Sigmoid colon (tissue), 7 donors: ENCODE measurements at places on chromosomes 1 and 21. TPM values are rescaled to one million over a fixed set of nuclear protein-coding genes. Genes with fewer than 3 reads are reported as not detected.

The CENPF gene
- 1.4 TPM for total RNA-seq

- peaks cover 50% of the 10 kb centered on the region for H3K4me1 ChIP-seq
- peak overlapping the region; percentile 97 for H3K27ac ChIP-seq
- no peak for DNase-seq
- H3K4me3 ChIP-seq, result peak overlapping the region; percentile 64
Observed at GRCh38 chr1:16367968-16368890, 1.2 kb downstream of the SZRD1 start.

The MXRA8 gene
- 234 TPM for total RNA-seq

GRCh38 chr1:172653015-172653709, 5.7 kb upstream of the FASLG start:
- H3K27ac ChIP-seq, result no peak overlapping the region
- H3K36me3 ChIP-seq, result no peaks in the 10 kb centered on the region
- H3K4me3 ChIP-seq, result no peak overlapping the region
- DNase-seq, result no peak

DNA sequence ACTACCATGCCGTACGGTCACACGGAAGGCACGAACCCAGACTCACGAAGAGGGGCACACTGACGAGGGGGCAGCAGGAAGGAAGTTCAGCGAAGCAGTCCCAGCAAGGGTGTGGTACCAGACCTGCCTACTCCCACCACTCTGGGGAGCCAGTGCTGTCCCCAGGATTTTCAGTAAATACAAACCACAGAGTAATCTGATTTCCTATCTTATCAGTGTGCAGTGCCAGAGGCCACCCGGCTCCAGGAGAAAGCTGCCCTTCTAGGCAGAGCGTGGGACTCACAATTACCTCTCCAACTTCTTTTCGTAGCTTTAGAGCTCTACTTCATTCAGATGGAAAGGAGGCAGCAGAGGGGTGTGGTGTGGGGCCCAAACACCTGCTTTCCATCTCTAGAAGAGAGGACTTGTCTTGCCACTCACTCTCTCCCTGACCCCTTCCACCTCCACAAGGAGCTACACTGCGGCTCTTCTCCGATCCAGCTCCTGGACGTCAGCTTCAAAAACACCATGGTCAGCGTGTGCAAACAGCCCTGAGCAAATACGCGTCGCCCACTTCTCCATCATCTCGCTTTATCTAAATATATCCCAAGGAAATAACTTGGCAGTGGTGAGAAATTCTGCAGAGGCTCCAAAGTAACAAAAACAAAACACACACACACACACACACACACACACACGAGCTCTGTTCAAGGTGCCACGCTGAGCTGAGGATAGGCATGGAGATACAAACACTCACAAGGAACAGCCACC, 98.5 kb downstream of the MRPL37 start:
- peak overlapping the region; percentile 58 for H3K27ac ChIP-seq
- no peak for DNase-seq
- no peaks in the 10 kb centered on the region for H3K4me1 ChIP-seq
- no peak overlapping the region for H3K4me3 ChIP-seq

- DNase-seq, result no peak
- peak overlapping the region; percentile 62 for H3K27ac ChIP-seq
- no peaks in the 10 kb centered on the region for H3K27me3 ChIP-seq
- H3K4me3 ChIP-seq, result peak overlapping the region; percentile 37
- no peaks in the 10 kb centered on the region for H3K36me3 ChIP-seq
- H3K4me1 ChIP-seq, result peaks cover 28% of the 10 kb centered on the region
Observed at GRCh38 chr1:61202854-61203598, 120.7 kb downstream of the NFIA start.

DNA sequence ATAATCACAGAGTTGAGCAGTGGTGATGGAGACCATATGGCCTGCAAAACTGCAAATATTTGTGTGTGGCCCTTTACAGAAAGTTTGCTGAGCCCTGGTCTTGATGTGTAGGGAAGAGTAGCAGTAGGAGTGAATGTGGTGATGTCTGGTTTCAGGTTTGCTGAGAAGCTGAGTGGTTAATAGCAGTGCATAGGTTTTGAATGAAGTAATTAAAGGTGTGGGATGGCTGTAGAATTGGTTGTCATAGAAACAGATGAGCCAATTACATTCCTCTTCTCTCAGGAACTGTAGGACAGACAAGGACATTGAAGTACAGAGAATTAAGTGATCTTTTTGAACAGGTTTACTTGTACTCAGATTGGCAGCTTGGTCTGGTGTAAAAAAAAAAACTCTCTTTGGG, 37.4 kb downstream of the PRDM2 start:
- no peak overlapping the region for H3K4me3 ChIP-seq
- no peaks in the 10 kb centered on the region for H3K36me3 ChIP-seq
- no peaks in the 10 kb centered on the region for H3K27me3 ChIP-seq
- DNase-seq, result no peak
- H3K27ac ChIP-seq, result no peak overlapping the region

The CYP2J2 gene
- total RNA-seq, result not detected

DNA sequence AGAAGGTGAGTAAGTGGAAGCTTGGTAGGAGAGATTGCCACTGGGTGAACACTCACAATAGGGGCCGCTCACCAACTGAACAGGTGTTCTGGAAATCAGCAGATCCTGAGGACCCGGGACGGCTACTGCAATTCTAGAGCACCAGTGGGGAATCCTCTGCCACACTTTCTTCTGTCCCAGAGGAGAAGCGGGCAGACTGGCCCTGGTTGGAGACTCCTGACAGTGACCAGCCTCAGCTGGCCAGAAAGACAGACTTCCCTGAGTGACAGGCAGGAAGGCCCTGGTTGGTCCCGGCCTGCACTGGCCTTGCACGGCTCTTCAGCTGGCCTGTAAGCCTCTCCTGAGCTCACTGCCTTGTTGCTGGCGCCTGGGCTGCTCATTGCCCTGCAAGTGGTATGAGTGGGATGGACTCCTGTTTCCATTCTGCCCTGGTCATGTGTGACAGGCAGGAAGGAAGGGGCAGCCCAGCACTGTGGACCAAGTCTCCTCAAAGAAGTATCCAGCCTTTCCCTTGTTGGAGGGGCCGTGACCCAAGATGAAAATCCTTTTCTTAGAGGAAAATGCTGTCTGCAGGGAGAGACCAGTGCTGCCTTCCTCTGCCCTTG, 34.5 kb downstream of the MAN1C1 start:
- DNase-seq, result no peak
- H3K27ac ChIP-seq, result peak overlapping the region; percentile 56
- H3K27me3 ChIP-seq, result no peaks in the 10 kb centered on the region
- no peaks in the 10 kb centered on the region for H3K36me3 ChIP-seq

The PLA2G2D gene
- total RNA-seq, result not detected

DNA sequence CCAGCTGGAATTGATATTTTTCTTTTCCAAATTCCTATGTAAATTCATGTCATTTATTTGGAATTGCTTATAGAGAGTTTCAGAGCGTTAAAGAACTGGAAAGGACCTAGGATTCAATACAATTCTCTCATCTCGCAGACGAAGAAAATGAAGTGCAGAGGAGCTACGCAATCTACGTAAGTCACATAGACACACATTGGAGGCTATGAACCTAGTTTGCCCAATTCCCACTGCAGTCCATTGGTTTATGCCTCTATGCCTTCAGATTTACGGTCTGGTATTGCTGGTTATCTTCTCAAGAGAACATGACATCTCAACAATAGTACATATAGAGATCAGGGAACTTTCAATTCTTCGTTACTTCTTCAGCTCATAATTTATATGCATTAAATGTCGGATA, 971 bp upstream of the RNF2 start:
- DNase-seq, result no peak
- no peaks in the 10 kb centered on the region for H3K27me3 ChIP-seq
- peaks cover 15% of the 10 kb centered on the region for H3K4me1 ChIP-seq
- H3K36me3 ChIP-seq, result no peaks in the 10 kb centered on the region
- no peak overlapping the region for H3K4me3 ChIP-seq
- peak overlapping the region; percentile 90 for H3K27ac ChIP-seq

DNA sequence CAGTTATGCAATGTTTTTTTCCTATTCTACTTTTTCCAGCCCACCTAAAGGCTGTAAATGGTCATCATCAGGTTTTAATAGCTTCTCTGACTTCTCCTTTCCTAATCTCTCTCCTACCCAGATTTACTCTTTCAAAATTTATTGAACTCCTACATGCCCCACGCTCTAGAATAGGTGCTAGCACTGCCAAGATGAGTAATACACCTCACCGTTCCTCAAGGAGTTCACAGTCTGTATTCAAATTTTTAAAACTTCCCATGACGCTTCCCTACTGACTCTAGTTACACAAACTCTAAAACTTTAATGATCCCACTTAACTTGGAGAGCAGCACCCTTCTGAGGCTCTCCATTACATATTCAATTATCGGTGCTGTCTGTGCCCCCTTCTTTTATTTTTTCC, 51.6 kb downstream of the ALG14 start:
- H3K27me3 ChIP-seq, result no peaks in the 10 kb centered on the region
- no peak for DNase-seq
- H3K36me3 ChIP-seq, result peaks cover 7% of the 10 kb centered on the region
- no peak overlapping the region for H3K4me3 ChIP-seq
- peaks cover 13% of the 10 kb centered on the region for H3K4me1 ChIP-seq

The TBCE gene
- total RNA-seq, result 16.4 TPM

- H3K27ac ChIP-seq, result no peak overlapping the region
- H3K27me3 ChIP-seq, result no peaks in the 10 kb centered on the region
- H3K4me1 ChIP-seq, result no peaks in the 10 kb centered on the region
- no peak for DNase-seq
- H3K4me3 ChIP-seq, result no peak overlapping the region
Observed at GRCh38 chr1:40232444-40232843, 15.3 kb upstream of the TMCO2 start.

DNA sequence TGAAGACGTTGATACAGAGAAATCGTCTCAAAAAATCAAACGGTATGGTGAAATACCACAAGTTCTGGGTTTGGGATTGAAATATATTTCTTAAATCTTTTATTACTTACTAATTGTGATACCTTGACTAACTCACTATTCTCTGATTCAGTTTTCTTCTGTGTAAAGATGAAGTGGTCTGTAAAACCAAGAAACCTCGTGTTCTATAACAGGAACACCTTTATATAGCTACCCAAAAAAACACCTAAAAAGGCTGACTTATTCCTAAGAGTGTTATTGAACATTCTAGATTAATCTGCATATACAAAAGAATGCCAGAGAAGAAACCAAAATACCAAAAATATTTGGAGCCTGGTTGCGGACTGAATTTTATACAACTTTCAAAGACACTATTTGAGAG, 721 bp downstream of the LRRIQ3 start:
- no peaks in the 10 kb centered on the region for H3K36me3 ChIP-seq
- peak overlapping the region; percentile 75 for H3K27ac ChIP-seq
- H3K4me3 ChIP-seq, result peak overlapping the region; percentile 54
- DNase-seq, result no peak
- no peaks in the 10 kb centered on the region for H3K27me3 ChIP-seq

GRCh38 chr1:36692465-36693160, 209.9 kb upstream of the CSF3R start:
- no peaks in the 10 kb centered on the region for H3K36me3 ChIP-seq
- peaks cover 49% of the 10 kb centered on the region for H3K27me3 ChIP-seq
- H3K27ac ChIP-seq, result no peak overlapping the region
- no peak overlapping the region for H3K4me3 ChIP-seq
- no peaks in the 10 kb centered on the region for H3K4me1 ChIP-seq

DNA sequence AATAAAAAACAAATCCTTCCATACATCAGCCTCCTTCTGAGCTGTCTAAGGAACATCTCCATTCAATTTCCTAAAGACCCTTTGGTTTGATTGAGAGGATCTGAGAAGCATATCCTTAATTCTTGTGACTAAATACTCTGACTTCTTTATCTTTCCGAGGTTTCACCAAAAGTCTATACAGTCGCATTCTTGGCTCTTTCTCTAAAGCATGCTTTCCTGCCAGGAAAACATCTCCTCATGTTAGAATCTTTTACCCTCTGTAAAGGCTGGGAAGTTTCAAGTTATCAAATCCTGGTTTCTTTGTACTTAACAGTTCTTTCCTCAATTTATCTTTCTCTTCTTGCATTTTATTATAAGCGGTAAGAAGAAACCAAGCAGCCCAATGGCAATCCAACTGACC, 630.4 kb downstream of the PTPRC start:
- no peak for DNase-seq
- no peak overlapping the region for H3K27ac ChIP-seq
- H3K36me3 ChIP-seq, result no peaks in the 10 kb centered on the region
- H3K4me1 ChIP-seq, result no peaks in the 10 kb centered on the region

- H3K4me1 ChIP-seq, result no peaks in the 10 kb centered on the region
- H3K4me3 ChIP-seq, result no peak overlapping the region
- H3K36me3 ChIP-seq, result no peaks in the 10 kb centered on the region
- no peaks in the 10 kb centered on the region for H3K27me3 ChIP-seq
- no peak for DNase-seq
Observed at GRCh38 chr1:206960676-206961386, 9.4 kb downstream of the FCAMR start.

The NOTCH2NLA gene
- 52.9 TPM for total RNA-seq
